ENCODE measurements at places on chromosomes 16 and 17.

- DNase-seq = no peak
Measured at GRCh38 chr16:51822471-51822870, 671.4 kb upstream of the SALL1 start.

- DNase-seq = peak; percentile 64
Measured at GRCh38 chr16:85173981-85174751, 61.9 kb upstream of the CIBAR2 start.

DNA sequence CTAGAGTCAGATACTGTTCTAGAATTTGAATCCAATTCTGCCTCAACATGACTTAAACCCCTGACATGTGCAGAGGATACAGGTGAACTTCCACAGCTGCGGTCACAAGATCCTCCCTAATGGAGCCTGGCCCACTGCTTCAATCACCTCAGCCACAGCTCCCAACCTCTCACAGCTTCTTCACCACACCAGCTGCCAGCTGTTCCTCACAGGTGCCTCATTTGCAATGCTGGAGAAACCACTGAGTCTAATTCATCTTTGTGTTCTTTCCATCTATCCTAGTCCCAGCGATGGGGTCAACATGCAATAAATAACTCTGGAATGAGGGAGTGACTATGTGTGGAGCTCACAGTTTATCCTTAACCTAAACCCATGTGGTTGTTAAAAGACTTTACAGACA, 72.0 kb upstream of the MAF start:
- no peak for DNase-seq

DNA sequence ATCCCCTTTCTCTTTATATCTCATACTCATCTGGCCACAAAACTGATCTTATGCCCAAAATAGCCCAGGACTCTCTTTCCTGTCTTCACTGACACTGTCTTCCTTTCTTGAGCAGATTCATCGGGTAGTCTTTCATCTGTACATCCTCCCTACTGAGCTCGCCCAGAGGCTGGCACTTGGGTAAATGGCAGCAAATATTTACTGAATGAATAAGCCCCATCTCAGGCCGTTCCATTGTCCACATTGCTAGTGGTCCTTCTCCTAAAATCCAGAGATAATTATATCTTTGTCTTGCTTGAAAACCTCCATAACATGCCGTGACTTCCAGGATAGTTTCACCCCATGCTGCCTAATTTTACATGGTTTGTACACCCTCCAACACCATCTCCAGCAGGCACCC, 158.1 kb upstream of the SDK2 start:
- no peak for DNase-seq

GRCh38 chr16:83953796-83954576, 946 bp downstream of the OSGIN1 start:
- DNase-seq = no peak

- no peak for DNase-seq
Measured at GRCh38 chr17:78364436-78365281, 4.8 kb upstream of the SOCS3 start.

- no peak for DNase-seq
Measured at GRCh38 chr17:35740997-35741931, 9.8 kb downstream of the RASL10B start.

DNA sequence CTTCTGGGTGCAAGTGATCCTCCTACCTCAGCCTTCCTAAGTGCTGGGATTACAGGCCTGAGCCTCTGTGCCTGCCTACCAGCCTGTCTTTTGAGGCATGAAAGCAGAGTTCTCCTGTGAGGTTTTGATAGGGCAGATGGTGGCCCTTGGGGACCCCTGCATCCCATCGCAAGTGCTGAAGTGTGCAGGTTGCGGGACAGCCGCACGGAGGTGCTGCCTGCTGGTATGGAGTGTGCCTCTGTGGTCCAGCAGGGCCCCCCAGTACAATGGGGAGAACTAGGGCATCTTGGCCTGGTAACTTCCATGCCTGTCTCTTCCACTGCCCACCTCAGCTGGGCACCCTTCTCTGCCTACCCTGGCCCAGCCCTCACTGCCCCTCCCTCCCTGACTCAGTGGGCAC, 9.9 kb upstream of the NDRG4 start:
- DNase-seq = peak; percentile 19

- DNase-seq = no peak
Measured at GRCh38 chr17:80455336-80455710, 21.1 kb downstream of the NPTX1 start.

GRCh38 chr16:68385371-68385770, 62.9 kb downstream of the SMPD3 start:
- DNase-seq = no peak

DNA sequence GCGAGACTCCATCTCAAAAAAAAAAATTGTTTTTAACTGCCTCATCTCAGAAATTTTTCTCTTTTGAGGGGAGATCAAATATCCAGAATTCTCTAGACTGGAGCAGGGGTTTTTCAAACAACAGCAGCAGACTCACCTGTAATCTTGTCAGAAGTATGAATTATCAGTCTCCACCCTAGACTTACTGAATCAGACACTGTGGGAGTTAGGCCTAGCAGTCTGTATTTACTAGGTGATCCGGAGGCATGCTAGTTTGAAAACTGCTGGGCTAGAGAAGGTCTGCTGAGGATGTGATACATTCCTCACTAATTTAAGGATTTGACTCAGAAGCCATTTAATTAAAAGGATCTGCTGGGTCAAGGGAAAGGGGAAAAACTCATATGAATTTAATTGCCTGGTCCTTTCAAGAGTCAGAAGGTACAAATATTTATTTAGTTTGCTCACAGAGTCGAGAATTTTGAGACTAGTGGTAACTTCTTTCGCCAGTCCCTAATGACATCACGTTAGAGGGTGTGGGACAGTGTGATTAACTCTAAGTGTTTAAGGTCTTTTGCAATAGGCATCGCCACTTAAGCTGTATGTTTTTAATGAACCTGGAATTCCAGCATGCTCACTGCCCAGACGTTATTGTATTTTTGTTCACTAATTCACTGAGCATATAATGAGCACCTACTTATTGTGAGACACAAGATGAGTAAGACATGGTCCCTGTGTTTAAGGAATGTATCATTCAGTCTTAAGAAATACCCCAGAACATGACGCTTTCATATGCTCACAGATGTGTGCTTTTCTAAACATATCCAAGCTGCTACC, 14.2 kb downstream of the ATP6V0A1 start:
- DNase-seq = no peak

GRCh38 chr17:10018461-10018891, 113.4 kb upstream of the RCVRN start:
- peak; percentile 34 for DNase-seq

DNA sequence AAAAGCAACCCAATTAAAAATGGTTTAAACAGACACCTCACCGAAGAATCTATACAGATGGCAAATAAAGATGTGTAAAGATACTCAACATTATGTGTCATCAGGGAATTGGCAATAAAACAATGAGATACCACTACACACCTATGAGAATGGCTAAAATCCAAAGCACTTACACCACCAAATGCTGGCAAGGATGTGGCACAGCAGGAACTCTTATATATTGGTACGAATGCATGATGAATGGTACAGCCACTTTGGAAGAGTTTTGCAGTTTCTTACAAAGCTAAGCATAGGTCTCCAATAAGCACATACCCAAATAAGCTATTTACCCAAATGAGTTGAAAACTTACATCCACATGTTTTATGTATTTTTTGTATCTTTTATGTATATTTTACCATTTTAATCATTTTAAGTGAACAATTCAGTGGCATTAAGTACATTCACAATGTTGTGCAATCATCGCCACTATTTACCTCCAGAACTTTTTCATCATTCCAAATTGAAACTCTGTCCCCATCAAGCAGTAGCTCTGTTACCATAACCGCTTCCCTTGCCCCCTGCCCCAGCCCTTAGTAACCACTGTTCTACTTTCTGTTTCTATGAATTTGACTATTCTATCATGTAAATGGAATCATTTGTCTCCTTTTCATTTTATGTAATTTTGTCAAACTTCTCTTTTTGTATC, 6.7 kb upstream of the ALDH3A2 start:
- DNase-seq = no peak

DNA sequence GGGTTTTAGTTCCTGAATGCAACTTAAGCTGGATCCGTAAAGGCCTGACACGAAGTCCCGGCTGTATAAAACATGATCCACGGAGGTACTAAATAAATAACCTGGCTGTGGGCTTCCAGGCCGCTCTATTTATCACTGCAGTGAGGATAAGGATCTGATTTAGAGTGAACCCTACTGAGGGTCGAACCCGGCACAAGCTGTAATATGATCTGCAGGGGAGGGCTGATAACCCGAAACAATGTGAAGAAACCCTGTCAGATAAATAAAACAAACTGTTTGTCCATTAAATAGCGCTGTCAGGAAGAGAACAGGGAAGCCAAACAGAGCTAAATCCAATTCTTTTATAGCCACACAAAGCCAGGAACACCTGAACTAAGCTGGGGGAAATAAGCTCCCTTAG, 375.6 kb upstream of the SALL1 start:
- DNase-seq = no peak

GRCh38 chr17:6903326-6903900, 71.9 kb upstream of the TEKT1 start:
- no peak for DNase-seq

- no peak for DNase-seq
Measured at GRCh38 chr17:44122816-44123355, 555 bp downstream of the HDAC5 start.

Measured in right hindlimb (tissue), 1 donor.